Hematopoietic multipotent progenitor cell treated with erythropoietin and hydrocortisone succinate and interleukin-3 and kit ligand, for 6 days (in vitro differentiated cells): ENCODE measurements at places on chromosomes 4 and X.

- peak; percentile 41 for DNase-seq
Observed at GRCh38 chr4:107718351-107718965, 1.6 kb downstream of the PAPSS1 start.

DNA sequence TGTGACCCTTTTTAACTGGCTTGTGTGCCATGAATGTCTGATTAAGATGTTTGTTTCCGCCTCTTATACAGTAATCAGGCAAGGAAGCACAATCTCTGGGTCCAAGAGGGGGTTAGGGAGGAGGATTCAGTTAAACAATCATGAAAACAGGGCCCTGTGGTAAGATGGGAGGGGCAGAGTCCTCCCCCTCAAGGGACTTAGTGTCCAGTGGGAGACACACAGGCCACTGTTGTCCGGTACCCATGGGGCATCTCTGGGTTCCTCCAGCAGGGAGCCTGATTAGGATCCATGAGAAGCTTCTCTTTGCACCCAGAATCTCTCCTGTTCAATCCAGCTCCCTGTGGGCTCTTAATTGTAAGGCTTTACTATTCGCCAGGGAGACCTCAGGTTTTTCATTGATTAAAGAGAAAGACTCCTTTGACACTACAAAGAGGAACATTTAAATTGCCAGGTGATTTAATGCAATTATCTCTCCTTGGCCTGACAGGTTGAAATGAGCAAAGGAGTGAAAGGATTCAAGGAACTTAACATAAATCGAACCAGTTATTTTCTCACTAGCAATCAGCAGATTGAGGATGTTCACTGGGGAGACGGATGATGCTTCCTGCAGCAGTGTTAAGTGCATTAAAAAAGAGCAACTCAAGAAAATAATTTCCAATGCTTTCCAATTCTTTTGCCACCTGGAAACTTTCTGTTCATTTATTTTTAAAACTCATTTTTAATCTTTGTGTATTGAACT, 225.4 kb downstream of the PTTG2 start:
- no peak for DNase-seq

DNA sequence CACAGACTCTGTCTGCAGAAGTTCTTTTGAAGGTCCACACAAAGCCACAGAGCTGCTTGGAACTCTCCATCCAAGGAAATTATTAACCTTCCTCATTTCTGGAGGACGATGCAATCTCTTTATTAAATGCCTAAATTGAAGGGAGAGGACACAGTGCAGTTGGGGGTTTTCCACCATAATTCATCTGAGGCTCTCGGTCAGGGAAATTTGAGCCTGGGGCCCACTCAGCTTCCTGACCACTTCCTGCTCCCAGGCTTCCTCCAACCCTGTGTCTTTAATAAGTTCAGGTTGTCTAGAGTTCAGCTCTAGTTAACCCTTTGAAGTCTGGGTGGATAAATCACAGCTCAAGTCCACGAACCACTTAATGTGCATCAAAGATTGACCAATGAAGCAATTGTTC, 58.5 kb downstream of the PRPS1 start:
- DNase-seq = no peak

DNA sequence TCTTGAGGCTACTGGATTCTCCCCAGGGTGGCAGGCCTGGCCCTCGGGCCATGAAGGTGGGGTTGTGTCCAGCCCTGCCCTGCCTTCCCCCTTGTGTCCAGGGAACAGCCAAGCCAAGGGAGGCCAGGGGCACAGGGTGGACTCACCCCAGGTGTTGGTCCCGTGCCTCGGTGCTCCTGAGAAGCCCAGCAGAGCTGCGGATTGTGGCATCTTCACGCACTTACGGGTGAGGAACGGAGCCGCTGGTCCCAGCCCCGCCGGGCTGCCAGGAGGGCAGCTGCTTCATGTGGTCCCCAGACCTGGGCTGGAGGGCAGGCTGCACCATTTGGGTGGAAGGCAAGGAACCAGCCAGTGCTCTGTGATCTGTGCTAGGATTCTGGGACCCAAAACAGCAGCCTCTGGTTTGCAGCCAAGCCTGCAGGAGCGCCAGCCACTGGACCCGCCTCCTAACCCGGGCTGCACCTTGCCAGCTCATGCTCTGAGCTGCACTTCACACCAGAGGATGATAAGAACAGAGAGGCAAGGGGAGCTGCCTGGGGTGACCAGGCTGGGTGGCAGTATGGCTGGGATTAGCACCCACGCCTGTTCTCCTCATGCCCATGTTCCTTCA, 36.1 kb upstream of the HMX1 start:
- no peak for DNase-seq

DNA sequence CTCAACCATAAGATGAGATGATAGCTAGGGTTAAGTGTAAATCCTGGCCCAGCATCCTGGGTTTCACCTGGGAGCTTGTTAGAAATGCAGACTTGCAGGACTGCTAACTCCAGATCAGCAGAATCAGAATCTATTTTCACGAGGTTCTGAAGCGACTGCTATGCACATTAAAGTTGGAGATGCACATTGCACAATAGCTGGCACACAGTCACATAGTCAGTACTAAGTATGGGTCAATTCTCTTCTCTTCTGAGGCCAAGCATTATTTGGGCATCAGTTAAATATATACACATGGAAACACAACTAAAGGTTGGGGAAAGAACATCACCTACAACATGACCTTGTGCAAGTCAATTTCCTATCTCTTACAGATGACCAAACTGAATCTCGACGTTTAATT, 155.1 kb upstream of the FGF13 start:
- DNase-seq = no peak

DNA sequence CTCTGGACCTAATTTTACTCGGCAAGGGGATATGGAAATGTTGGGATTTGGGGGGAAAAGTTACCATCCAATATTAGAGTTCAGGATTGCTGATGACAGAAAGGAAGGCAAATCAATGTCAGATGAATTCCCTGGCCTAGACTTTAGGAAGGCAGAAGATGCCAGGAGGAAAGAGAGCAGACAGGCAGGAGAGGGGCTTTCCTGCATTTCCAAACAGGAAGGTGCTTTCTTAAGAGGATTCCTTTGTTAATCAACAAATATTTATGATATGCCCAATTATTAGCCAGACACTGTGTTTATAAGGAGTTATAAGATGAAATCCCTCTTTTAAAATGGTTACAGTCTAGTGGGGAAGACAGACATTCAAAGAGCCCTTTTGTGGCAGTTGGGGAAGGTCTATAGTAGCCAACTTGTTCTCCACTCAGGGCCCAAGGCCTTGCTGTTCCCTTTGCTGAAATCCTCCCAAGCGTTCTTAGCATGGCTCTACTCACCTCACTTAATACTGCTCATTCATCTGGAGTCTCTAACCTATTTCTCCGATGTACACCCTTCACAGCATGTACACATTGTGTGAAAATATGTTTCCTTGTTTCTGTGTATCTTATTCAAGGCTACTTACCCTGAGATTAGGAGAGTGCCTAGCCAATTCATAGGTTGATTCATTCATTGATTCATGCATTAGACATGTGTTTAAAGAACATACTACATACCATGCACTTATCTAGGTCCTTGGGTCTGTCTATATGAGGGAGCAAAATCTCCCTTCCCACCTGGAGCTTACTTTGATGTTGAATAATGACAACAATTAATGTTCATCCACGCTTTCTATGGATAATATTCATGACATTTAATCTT, 5.3 kb downstream of the IGFBP7 start:
- no peak for DNase-seq

DNA sequence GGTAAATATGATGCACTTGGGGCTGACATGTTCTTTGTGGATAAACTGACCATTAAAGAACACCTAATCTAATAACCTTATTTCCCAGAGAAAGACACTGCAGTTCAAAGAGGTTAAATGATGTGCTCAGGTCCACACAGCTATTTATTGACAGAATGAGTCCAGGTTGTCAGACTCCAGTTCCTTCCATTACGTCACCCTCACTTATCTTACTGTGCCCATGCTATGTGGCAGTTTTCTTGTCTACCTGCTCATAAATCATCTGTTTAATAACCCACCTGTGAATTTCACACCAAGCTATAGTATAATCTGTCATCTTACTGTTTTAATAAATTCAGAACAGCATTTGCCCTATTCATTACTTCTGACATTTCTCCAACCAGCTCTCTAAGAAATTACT, 36.7 kb downstream of the QRFPR start:
- DNase-seq = no peak

DNA sequence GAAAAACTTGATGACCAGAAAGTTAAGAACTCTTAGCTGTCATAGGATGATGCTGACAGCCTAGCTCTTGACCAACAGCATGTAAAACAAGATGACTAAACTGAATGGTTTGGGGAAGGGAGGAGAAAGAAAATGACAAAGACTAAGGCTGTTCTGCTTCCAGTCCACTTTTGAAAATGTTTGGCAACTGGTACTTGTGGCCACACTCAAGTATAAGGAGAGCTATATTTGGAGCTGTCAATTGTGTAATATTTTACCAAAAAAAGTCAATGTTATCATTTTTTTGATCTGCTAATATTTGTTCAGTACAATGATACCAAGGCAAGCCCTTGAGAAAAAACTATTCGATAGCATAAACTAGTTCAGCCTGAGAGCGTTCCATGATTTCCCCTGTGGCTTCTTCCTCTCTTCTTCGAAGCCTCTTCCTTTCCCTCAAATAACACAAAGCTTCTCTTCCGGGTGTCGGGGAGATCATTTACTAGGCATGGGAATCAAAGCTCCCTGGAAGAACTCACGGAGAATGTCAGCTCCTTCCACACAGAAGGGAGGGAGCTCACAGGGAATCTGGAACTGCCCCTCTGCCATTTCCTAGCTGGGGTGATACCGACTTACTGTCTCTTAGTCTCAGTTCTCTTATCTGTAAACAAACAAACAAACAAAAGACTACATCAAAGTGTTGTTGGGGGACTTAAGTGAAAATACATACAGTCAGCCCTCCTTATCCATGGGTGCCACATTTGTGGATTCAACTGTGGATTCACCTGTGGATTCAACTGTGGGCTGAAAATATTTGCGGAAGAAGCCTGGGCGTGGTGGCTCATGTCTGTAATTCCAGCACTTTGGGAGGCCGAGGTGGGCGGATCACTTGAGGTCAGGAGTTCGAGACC, 82.6 kb downstream of the SCD5 start:
- peak; percentile 8 for DNase-seq

GRCh38 chr4:21470535-21470934, 478.0 kb downstream of the KCNIP4 start:
- DNase-seq = peak; percentile 48

DNA sequence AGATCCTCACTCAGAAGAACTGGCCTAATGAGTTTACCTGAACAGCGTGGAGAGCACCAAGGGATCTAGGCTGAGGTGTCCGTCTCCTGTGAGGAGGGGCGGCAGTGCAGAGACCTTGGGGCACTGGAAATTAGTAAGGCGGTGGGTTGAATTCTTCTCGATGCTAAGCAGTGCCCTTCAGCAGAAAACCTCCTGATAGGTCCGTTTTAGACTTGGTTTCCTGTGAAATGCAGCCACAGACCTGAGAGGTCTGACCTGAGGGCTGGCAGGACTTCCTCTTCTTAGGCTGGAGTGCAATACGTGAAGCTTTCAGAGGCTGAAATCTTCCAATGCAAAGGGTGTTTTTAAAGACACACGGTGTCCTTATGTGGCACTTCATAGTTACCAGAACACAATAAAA, at the start of gene CLNK:
Gene CLNK (minus strand): TSS at position 138 of the 400 bp plus-strand sequence. CDS start 16,899 bp downstream, outside the sequence.
- DNase-seq = peak; percentile 42

GRCh38 chr4:185711726-185712125, 100.3 kb downstream of the SORBS2 start:
- DNase-seq = no peak

- no peak for DNase-seq
Observed at GRCh38 chr4:51895158-51895557, 52.2 kb downstream of the DCUN1D4 start.

- no peak for DNase-seq
Observed at GRCh38 chr4:185880571-185880970, 68.6 kb upstream of the SORBS2 start.

GRCh38 chrX:69319376-69319775, 154.1 kb upstream of the PJA1 start:
- no peak for DNase-seq

- no peak for DNase-seq
Observed at GRCh38 chr4:159428975-159429692, 326.3 kb downstream of the RAPGEF2 start.

- DNase-seq = peak; percentile 77
Observed at GRCh38 chr4:139666735-139667281, 1.2 kb downstream of the MGST2 start.

DNA sequence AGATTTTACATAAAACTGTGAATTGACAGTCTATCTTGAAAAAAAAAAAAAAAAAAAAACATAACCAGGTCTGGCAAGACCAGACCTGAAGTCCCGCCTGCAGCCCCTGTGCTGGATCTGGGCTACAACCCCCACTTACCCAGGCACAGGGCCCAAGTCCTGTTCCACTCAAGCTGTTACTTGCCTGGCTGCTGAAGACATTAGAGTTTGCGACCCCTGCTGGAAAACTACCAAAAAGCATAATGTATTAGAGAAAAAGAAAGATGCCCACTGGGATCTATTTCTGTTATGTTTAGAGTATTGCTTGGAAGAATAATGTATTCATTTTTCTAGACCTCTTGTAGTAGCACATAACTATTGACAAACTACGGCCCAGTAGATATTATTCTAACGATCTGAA, 4.7 kb downstream of the HS3ST1 start:
- peak; percentile 72 for DNase-seq

DNA sequence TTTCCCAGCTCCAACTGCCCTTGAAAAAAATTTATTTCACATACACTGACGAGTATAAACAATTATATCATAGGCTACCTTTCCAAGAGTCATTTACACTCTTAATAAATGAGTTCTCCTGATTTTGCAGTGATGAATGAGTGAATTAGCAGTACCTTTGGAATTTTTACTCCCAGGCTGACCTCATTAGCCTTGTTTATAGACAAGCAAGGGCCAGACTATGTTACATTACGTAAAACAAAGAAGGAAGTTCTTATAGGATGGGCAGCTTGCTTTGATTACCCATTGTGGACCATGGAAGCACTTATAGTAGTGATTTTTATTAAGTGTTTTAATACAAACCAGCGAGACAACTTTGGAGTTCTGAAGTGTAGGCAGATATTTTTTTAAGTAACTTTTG, 112.9 kb upstream of the C1QTNF7 start:
- DNase-seq = no peak

DNA sequence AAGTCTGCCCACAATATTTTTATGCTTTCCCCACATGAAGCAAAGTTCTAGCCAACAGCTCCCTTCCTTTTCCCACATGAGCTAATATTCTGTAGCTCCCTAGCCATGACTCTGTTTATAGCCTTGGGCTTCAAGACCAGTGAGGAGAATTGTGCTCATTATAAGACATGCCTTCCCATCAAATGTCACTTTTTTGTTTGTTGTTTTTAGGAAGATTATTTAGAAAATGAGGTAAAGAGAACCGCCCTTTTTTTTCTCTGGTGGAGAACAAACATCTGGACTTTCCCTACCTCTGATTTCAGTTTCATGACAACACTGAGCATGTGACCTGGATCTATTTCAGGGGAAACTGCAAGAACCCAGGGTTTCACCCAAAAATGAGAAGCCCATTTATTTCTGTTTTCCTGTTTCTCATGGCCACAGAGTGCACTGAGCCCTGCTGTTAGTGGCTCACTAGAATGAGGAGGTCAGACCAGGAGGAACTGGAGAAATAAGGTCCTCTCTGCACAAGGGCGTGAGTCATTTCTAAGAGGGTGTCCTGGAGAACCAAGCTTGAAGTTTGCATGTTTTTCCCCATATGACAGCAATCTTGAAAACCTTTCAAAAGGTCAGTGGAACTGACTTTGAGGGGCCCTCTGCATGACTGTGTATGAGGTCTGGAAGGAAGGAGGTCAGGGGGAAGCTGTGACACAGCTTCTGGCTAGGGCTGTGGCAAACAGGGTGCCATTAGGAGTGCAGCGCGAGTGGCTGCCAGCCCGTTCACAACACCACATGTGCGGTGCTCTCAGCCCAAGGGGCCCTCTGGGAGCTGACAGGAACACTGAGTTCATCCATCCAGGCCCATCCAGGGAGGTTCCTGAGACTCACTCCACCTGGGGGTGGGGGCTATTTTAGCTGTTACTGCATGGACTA, 55.2 kb downstream of the CHST7 start:
- peak; percentile 5 for DNase-seq
